ENCODE measurements at places on chromosomes 16 and 17.
A peak's percentile ranks its signal among the peaks of the same experiment; 100 is the strongest.

DNA sequence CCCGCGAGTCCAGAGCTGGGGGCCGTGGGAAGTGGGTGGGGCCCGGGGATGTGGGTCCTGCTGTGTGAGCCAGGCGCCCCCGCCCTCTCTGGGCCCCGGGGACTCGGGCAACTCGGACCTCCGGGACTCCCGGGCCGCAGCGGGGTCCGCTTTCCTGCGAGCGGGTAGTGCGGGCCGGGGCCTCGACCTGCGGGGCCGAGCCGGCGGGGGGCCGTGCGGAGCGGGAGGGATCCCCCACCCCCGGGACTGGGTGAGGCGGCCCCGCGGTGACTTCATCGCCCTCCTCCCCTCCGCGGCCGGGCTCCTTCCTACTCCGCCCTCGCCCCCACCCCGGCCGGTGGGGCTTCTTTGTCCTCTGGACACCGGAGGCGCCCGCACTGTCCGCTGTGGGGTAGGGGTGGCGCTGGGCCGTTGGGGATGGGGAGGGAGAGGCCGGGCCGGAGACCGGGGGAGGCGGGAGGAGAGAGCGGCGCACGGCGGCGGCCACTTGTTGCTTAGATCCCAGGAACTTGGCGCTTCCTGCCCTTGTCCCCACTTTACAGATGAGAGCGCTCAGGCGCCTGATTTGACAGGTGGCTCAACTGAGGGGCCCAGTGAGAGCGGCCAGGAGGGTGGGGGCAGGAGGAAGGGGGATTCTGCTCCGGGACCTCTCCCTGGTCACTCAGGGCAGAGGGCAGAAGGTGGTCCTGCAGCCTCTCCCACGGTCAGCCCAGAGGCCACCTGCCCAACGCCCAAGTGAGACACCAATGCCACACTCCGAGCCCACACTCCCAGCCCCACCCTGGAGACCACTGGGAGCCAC lies 874 bp downstream of the CMTM3 start:
- DNase-seq = peak; percentile 19

GRCh38 chr17:32161029-32161428 lies 18.7 kb downstream of the RHOT1 start:
- DNase-seq = no peak

- no peak for DNase-seq
Observed at GRCh38 chr17:39283098-39283497, 57.4 kb upstream of the STAC2 start.

DNA sequence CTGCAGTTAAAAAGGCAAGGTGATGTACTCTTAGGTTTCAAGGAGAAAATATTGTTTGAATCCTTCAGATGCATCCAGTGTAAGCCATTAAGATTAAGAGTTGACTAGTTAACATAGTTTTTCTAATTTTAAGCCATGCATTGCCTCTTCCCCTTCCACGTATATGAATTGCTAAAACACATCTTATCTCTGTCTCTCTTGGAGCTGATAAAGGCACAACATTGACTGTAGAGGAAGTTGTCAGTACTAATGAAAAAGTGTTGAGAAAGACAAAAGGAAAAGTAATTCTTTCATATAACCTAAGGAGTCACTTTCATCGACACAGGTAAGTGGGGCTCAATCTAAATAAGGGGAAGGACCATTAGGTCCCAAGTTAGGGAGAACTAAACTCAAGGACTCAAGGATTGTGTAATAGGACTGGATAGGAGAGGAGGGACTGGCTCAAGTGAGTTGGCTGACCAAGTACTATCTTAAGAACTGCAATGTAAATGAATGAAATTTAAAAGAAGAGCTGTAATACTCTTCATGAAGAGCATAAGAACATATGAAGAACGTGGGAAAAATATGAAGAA lies 55.6 kb downstream of the GRB7 start:
- DNase-seq = no peak

GRCh38 chr16:71524566-71525553 lies 1.4 kb upstream of the CHST4 start:
- no peak for DNase-seq

DNA sequence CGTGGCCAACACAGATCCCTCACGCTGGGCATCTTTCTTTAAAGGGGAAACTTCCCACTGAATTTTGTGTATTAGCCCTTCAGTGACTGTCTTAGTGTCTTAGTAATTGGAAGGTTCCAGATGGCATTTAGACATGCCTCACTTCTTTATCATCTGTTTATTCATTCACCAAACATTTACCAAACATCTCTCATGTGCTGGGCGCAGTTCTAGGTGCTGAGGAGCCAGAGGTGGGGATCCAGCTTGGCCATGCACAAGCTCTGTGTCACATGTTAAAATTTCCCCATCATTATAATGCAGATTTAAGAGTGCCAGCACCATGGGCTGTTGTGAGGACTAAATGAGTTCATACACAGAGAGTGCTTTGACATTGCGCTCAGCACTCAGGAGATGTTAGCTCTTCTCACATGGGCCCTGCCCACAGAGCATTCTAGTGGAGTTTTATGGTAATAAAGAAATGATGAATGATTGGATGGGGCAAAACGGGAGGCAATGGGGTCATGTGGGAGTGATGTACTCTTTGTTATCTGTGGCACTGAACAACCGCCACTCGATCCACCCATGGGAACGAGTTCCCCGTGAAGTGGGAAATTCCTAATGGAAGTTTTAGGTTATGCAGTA lies 119.7 kb downstream of the SNX29 start:
- DNase-seq = no peak

- peak; percentile 69 for DNase-seq
Observed at GRCh38 chr17:7922845-7923628, 6.6 kb downstream of the KCNAB3 start.

DNA sequence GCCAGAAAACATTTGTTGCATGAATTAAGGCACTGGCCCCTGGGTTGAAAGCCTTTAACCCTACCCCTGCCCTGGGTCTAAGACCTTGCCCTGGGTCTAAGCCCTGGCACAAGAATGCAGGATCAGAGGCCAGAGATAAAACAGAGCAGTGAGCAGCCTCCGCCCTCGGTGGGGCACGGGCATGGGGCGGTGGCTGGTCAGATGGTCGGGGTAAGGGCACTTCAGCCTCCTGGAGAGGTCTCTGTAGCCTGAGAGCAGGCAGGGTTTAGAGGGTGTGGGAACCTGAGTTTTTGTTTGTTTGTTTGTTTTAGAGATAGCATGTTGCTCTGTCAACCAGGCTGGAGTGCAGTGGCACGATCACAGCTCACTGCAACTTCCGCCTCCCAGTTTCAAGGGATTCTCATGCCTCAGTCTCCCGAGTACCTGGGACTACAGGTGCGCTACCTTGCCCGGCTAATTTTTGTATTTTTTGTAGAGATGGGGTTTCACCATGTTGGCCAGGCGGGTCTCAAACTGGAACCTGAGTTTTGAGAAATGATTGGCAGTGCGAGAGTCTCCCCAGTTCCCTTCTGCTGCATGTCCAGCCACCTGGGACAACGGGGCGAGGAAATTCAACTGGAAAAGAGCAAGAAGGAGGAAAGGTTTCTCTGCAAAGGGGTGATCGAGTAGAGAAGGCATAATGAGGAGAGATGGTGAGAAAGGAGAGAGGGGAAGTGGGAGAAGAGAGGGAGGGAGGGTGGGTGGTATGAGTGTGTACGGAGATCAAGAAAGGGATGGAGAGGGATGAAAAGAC lies 27.7 kb downstream of the TNS4 start:
- no peak for DNase-seq

DNA sequence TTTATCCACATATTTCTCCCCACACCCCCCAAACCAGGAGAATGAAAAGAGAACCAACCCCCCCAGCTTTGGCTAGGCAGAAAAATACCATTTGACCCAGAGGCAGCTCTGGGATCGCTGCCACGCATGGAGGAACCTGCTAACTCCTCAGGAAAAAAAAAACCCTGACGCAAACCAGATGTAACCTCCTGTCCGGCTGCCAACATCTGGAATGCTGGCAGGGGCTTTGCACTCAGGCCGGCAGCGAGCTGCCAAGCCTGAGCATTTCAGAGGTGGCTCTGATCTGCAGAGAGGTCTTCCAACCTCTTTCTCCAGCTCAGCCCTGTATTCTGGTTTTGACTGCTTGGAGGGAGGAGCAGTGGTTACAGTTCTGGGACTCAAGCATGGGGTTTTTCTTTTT lies 8.2 kb downstream of the IGFBP4 start:
- no peak for DNase-seq

- DNase-seq = no peak
Observed at GRCh38 chr16:6576606-6577005, 756.0 kb upstream of the RBFOX1 start.
